Brain pericyte (primary cell): ENCODE measurements at places on chromosomes 1 and 21.

GRCh38 chr1:5828308-5828935 is 163.8 kb downstream of the NPHP4 start:
- no peak for DNase-seq

DNA sequence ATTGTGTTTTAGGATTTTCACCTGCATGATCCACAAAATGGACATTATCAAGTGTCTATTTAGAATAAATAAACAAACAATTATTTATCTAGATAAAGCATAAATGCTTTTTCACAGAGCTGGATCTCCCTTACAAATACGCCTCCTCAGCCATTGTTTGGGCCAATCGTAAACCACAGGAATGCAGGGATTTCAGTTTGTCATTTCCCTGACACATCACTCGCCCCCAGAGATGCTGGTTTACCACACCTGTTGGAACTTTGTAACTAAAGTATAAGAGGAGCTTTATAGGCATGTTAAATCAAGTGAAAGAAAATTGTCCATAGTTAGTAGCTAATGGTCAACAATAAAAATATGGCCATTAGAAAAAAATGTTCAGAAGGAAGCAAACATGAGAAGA is 40.3 kb downstream of the GPR88 start:
- no peak for DNase-seq

- DNase-seq = peak; percentile 51
Measured at GRCh38 chr1:67060811-67061218, 6.9 kb upstream of the SLC35D1 start.

DNA sequence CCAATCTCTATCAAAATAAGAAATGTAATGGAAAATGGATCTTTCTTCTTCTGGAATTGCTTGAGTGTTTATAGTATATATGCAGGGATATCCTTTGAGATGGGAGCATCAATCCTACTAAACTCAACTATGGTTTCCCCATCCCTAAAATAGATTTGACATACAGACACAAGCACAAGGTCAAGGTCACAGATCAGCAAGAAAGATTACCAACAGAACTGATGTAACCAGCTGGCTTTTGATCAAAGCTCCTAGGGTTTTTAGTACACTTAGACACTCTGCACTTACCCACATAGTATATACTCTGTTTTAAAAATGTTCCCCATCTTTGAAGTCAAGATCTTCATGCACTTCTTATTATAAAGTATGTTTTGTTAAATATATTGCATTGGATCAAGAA is 85.5 kb downstream of the NRIP1 start:
- DNase-seq = no peak

- peak; percentile 83 for DNase-seq
Measured at GRCh38 chr21:26842974-26843932, 2.0 kb downstream of the ADAMTS1 start.

DNA sequence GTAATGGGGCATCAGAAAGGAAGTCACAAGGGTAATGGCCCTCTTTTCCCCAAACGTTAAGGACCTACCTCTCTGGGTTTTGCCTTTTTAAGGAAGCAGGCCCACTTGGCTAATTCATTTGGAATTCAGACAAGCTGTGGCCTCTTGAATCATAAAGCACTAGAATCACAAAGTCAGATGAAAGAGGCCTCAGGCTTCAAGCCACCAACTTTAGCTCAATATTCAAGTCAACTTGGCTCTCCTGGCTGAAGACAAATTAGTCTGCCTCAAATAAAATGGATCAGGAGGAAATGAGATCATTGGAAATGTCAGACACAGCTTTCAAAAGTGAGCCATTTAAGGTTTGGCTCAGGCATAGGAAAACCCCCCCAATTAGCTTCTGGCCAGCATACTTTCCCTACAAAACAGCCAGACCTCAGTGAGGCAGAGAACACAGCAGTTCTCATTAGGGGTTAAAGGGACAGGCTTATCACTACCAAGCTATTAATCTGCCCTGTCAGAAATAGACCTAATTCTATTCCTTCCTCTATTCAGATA is 34.3 kb downstream of the SLC35D1 start:
- no peak for DNase-seq

DNA sequence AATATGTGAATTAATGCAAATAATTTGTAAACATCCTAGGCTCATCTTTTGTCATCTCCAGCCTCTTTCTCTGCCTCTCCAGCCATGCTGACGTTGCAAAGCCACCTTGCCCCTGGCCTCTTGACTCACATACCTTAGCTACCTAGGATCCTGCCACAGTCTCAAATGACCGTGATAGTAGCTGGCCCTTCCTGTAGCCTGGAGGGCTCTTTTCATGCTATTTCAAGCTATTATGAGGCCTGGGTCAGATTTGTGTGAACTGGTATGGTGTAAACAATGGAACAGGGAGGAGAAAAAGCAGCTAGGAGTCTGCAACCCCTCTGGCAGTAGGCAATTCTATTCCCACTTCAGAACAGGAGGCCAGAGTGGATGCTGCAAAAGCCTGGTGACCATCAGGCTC is 337.7 kb downstream of the DISC1 start:
- DNase-seq = no peak

- no peak for DNase-seq
Measured at GRCh38 chr1:181099152-181100014, 10.9 kb downstream of the IER5 start.

- no peak for DNase-seq
Measured at GRCh38 chr1:82445827-82446226, 645.1 kb downstream of the ADGRL2 start.

DNA sequence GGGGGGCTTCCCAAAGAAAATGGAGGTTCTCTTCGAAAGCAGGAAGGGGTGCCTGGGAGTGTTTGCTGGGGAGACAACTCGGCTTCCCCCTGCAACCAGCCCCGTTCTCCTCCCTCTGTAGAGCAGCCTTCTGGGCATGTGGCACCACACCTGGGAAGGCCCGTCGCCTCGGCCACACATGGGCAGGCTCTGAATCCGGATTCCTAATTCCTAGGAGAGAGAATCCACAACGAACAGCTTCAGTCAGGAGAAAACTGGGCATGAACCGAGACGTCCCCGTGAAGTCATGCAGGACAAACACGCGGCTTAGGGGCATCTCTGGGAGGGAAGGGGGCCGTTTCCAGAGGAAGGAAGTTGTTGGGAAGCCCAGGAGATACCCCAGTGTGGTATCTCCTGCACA is 224.5 kb downstream of the KAZN start:
- no peak for DNase-seq

DNA sequence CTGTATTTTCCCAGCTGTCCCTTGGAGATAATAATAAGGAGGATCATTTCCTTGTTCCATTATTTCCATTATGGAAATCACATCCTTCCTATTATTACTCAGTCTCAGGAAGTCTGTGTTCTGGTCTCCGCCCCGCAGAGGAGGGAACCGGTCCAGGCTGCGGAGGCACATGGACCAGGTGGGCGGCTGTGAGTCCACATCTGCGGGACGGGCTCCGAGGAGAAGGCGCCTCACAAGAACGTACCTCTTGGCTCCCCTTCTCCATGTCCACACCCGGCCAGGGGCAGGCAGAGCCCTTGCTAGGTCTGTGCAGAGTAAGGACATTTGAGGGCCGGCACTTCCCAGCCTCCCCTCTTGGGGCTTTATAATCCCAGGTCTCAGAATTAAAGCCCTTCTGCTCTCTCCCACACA is 14.6 kb downstream of the RAB7B start:
- no peak for DNase-seq

GRCh38 chr1:206846487-206846886 is 18.9 kb upstream of the IL20 start:
- no peak for DNase-seq

DNA sequence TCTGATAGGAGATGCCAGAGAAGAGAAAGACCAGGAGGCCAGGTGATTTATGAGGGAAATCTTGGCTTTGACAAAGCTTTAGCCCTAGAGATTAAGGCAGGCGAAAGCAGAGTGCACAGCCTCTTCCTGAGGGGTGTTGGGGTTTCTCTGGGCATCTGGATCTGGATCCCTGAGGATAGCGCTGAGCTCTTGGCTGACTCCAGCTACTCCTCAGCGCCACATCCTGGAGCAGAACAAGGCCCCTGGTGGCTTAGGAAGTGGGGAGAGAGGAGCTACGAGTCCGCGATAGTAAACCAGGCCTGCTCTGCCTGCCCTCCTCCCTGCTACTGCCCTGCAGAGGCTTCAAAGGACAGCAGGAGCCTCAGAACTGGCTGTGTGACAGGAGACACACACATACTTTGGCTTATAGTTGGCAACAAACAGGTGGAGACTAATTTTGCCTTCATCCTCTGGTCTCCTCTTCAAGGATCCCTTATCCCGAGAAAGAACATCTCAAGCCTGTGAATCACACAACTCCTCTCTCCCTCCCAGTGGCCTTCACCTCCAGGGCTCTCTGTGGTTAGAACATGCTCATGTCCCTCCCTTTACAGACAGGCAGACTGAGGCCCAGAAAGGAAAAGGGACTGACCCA is 66.9 kb downstream of the TRABD2B start:
- DNase-seq = no peak

DNA sequence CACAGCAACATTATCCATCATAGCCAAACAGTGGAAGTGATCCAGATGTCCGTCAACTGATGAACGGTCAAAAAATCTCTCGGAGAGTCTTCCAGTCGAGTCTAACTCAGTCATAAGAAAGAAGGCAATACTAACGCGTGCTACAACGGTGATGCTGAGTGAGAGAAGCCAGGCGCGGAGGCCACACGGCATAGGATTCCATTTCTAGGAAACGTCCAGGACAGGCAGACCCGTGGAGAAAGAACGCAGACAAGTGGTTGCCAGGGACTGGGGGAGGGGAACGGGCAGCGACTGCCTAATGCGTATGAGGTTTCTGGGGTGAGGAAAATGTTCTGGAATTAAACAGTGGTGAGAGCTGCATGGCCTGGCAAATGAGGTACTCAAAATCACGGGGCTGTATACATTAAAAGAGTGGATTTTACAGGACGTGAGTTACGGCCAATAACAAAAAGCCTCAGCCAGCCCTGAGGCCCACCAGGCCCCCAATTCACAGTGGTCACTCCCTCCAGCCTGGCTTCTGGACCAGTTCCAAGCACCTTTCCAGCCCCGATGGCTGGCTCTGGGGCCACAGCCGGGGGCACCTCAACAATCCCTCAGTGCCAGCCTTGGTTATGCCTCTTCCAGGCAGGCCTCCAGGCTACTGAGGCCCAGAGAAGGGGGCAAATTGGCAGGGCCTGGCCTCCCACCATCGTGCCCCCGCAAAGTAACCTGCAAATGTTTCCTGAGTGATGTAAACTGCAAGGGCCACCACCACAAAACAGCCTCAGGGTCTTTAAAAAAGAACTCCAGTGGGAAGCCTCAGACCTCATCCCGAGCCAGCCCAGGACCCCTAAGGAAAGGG is 3.4 kb downstream of the WNT9A start:
- DNase-seq = no peak

DNA sequence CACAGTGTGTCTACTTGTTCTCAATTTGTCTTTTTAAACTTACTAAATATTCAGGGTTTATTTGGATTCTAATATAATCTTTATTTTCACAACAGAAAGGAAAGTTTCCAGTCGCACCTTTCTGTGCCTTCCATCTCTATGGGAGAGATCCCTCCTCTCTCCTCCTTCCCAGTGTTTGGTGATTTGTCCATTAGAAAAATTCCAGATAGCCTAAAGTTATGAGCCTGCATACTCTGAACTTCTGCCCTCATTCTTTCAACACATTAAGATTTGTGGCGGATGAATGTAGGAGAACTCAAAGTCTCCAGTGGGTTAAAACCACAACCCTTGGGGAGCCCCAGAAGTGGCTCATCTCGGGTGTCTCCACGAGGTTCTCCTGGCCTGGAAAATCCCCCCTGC is 3.6 kb downstream of the NHLH2 start:
- DNase-seq = no peak

- DNase-seq = no peak
Measured at GRCh38 chr1:206021626-206022365, 1.9 kb downstream of the CTSE start.

DNA sequence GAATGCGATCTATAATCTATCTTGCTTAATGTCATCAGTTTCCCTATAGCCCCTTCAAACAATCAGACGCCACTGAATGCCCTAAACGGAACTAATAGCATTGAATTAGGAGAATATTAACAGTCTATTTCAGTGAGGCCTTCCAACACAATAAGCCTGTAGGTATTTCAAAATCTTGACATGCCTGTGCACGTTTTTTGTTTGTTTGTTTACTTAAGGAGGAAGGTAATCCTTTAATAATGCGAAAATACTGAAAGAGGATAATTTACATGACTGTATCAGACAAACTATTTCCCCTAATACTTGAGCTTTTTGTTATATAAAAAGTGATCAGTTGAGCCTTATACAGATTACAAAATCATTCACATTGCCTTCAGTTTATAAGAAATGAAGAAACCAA is 29.0 kb upstream of the JAK1 start:
- no peak for DNase-seq

GRCh38 chr1:183432548-183432875 is 14.3 kb upstream of the NMNAT2 start:
- no peak for DNase-seq

- DNase-seq = no peak
Measured at GRCh38 chr1:3258386-3259003, 189.5 kb downstream of the PRDM16 start.

DNA sequence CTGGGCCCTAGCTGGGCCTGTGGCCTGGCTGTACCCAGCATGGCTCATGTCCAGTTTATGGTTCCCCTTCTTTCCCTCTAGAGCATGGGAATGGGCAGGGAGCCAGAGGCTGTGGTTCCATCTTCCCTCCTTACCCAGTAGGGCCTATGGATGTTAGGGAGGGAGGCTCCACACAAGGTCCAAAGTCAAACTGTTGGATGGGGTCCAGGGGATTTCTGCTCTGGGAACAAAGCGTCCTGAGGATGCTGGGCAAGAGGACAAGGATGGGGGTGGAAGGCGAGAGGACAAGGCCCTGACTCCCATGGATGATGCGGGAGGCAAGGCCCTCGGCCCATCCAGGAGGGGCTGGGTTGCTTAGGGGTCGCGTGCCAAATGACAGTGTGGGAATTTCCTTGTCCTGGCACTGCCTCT is 17.3 kb downstream of the CSF1 start:
- DNase-seq = peak; percentile 79

GRCh38 chr1:152442765-152443164 is 28.7 kb upstream of the CRNN start:
- no peak for DNase-seq

DNA sequence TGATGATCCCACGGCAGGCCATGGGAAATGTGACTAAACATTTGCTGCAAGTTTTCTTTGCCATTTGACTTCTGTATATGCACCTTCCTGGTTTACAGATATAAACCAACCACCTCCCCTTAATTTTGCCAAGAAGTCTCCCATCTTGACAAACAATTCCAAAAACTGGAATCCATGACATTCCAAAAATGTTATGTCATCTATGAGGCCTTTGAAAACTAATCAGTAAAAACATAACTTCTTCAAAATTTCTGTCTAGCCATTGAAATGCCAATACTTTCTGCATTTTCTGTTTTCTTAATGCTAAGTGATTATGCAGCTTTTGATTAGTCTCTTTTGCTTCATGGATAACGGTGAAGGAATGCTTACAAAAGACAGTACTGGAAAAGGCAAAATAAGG is 84.1 kb downstream of the LYST start:
- no peak for DNase-seq

GRCh38 chr1:203103829-203104495 is 18.1 kb upstream of the MYOG start:
- DNase-seq = no peak

GRCh38 chr1:28195780-28196179 is 19.3 kb upstream of the PTAFR start:
- no peak for DNase-seq

- no peak for DNase-seq
Measured at GRCh38 chr1:19893687-19894086, 11.5 kb downstream of the OTUD3 start.
